ENCODE measurements at places on chromosomes 3 and 15. TPM values are rescaled to one million over a fixed set of nuclear protein-coding genes. Genes with fewer than 3 reads are reported as not detected.
A peak's percentile ranks its signal among the peaks of the same experiment; 100 is the strongest.

DNA sequence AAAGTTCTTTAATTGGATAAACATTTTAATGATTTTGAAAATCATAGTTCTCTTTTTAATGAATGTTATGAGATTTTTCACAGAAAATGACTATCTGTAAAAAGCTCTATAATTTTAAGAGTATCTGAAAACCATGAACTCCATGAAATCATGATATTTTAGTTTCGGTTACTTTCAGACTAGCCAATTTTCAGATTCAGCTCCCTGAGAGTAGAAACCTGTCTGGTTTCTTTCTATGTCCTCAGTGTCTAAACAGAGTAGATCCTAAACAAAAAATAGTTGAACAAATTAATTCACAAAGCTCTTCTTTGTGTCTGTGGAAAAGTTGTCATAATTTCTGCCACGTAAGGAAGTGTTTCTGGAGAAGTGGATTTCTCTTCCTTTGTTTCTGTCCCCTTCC is 1247.7 kb downstream of the NSUN3 start:
- no peak for DNase-seq

DNA sequence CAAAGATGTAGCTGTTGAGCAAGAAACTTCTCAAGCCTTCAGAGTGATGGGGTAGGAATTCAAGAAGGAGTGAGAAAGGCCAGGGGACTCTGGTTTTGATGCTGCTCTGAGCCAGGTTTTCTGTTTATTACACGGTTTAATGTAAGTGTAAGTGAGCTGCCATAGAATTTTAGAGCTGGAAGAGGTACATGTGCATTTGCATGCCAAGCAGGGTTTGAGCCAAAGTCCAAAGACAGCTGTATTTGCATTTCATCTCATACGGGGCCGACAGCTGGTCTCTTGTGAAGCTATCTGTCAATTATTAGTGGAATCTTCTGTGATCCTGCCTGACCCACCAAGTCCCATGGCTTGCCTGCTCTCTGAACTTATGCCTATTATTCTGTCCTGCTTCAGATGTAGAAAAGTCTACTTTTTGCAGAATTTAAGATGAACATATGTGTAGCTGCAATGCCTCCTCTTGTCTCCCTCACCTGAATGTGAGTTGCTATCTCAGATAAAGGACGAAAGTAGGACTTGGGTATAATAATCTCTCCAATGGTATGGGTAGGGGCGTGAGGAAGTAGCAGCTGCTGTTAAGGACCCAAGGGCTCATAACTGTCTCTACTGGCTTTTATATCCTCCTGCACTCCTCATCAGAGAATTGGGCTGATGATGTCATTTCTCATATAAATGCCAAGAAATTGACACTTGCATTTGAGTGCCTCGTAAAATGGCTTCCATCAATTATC is 160.0 kb downstream of the SQOR start:
- no peak for DNase-seq

DNA sequence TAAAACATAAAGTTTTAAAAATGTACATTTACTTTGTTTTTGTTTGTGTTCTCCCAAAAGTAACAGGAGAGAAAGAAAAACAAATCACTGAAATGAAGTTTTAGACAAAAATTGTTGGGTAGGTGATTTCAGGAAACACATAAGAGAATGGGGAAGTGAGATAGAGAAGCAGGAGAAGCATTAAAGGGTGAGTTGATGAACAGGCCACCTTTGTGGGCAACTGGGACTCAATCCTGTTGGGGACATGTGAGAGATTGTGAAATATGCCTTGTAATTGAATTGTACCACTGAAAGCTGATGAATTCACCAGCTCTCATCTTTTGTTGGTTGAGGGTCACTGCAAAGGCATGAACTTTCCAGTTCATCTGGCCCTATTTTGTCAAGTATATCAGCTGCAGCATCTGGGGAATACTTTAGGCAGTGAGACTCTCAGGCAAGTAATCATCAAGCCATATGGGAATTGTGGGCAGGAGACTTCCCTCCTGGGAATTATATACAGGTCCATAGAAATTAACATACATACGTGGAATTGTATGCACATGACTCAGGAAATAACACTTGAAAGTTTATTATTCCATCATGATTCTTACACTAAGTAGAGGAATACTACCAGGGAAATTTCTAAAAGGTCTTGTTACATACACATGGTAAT is 181.0 kb downstream of the ZBBX start:
- DNase-seq = no peak

CHRNA7 gene
- 1.5 TPM for total RNA-seq

DNA sequence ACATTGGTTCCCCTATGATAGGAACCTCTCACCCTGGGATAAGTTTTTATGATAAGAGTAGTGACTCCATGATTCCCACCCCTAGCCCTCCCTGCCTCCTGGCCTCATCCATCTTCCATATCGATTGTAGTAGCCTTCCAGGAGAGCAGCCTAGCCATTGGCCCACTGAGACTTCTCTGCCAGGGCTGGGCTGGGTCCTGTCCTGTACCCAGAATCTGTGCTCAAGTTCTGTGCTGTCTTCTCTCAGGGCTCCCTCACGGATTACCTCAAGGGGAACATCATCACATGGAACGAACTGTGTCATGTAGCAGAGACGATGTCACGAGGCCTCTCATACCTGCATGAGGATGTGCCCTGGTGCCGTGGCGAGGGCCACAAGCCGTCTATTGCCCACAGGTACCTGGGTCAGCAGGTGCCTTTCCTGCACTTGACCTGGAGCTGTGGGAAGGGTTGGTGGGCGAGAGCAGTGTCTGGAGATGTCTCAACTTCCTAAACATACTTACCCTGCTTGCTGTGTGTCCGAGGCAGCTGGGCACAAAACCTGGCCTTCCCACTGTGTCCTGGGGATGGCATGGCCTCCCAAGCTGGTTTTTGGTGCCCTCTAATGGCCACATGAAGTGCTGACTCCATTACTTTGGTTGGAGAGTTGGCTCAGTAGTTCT is 16.6 kb upstream of the EXOG start:
- peak; percentile 65 for DNase-seq

- DNase-seq = no peak
Measured at GRCh38 chr3:131602011-131602779, 99.4 kb upstream of the MRPL3 start.

- DNase-seq = no peak
Measured at GRCh38 chr3:187621881-187622280, 48.3 kb downstream of the SST start.

- DNase-seq = no peak
Measured at GRCh38 chr15:69609176-69609575, 156.6 kb downstream of the RPLP1 start.

DNA sequence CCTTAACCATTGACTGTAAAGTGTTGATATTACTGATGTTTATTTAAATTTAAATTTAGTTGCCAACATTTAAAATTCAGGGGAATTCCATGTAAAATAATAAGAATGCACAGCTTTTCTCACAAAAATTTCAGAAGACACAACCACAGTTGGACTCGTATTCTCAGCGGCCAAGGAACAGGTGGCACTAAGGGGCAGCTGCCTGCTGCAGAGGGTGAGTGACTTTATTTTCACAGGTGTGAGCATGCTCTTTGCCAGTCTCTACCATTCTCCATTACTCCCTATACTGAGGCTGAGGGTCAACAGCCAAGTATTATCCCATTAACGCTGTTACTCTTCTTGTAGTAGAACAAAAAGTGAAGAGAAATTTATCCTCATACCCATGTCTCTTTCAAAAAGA is 92.1 kb upstream of the GADL1 start:
- no peak for DNase-seq

DNA sequence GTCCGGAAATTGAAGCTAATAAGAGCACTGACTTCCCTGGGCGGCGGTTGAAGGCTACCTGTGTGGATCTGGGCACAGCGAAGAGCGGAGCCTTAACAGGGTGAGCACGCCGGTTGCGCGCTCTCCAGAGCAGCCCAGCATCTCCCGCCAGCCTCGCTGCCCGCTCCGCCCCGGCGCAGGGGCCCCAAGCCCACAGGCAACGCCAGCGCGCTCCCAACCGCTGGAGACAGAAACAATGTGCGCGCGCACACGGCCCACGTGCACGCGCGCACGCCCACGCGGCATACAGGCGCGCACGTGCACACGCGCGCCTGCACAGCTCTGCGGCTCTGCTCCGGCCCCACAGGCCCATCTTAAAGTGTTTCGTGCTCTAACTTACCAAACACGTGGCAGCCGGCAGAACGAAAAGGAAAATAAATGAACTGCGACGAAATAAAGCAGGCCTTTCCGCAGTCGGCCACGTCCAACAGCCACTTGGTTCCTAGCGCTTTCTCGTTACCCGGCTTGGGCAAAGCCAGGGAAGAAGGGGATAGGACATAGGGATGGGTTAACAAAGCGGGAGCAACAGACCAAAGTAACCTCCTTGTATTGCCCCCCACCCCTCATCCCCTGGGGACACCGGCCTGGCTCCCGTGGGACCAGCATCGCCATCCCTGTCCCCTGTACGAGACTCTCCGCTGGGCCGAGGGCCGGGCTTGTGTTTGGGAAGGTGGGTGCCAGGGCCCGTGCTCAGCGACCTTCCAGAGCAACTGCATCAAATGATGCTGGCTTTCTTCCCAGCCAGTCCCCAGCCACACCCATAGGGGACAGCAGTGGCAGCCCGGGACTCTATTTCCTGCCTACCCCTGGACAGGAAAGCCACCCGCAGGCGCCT is 203.7 kb downstream of the ABHD5 start:
- peak; percentile 77 for DNase-seq

GRCh38 chr3:67018105-67018788 is 20.1 kb downstream of the KBTBD8 start:
- DNase-seq = peak; percentile 57

TM4SF1 gene
- total RNA-seq = 194 TPM

DNA sequence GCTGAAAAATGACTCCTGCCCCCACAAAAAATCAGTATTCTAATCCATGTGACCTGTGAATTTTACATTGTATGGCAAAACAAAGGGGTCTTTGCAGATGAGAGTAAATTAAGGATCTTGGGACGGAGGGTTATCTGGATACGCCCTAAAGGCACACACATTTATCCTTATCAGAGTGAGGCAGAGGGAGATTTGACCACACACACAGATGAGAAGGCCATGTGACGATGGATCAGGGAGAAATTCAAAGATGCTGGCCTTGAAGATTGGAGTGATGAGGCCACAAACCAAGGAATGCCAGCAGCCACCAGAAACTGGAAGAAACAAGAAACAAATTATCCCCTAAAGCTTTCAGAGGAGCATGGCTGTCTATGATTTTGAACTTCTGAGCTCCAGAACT is 288.5 kb downstream of the XXYLT1 start:
- no peak for DNase-seq

GRCh38 chr15:73320619-73321180 is 48.1 kb downstream of the HCN4 start:
- DNase-seq = no peak

DNA sequence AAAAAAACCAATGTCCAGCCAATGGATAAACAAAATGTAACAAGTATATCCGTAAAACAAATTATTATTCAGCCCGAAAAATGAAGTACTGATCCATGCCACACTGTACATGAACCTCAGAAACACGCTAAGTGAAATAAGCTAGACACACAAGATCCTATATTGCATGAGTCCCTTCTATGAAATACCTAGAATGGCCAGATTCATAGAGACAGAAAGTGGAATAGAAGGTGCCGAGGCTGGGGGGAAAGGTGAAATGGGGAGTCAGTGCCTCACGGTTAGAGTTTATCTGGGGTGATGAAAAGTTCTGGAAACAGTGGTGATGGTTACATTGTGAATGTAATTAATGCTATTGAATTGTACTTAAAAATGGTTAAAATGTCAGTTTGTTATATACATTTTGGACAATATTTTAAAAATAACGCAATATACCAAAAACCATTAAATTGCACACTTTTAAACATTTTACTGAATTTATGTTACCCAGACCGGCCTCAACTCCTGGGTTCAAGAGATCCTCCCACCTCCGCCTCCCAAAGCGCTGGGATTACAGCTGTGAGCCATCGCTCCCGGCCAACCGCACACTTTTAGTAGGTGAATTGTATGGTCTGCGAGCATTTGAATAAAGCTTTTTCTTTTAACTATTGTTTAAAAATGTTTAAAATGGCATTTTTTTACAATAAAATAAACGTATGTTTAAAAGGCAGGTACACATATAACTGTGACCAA is 2.1 kb downstream of the RNF168 start:
- no peak for DNase-seq

- no peak for DNase-seq
Measured at GRCh38 chr3:16866571-16866970, 18.2 kb upstream of the PLCL2 start.

DNA sequence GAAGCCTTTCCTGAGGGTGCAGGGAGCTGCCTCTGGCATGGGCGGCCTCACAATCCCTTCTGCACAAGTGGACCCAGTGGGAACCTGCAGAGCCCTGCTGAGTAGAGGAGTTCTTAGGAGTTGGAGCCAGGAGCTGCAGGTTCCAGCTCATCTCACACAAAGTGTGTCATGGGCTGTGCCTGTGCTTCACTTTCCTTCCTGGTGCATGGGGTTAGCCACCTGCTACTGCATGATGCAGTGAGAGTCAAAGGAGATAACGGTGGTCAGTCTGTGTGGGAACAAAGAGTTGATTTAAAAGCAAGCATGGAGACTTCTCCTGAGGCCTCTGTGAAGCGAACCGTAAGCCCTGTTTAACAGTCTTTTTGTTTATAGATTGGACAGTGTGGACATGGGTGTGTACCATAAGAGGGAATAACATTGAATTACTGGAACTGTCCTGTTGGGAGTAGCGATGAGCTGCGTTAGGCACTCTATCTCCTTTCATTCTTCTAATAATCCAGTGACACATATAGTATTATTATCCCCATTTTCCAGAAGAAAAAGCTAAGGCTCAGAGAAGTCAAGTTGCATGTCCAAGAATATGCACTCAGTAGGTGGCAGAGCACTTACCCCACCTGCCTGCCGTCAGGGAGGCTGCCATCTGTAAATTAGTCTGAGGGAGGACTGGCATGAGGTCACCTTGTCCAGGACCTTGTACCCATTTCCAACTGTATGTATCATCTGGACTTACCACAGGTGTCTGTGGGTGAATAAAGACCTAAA is 68.7 kb upstream of the PRR23C start:
- DNase-seq = no peak
